CD4-positive, alpha-beta T cell treated with Interleukin-4 for 1 hour (primary cell): ENCODE measurements at places on chromosomes 11 and 22.

GRCh38 chr11:102564110-102564509 lies 33.6 kb upstream of the MMP7 start:
- DNase-seq: no peak

- no peak for DNase-seq
Measured at GRCh38 chr11:85096939-85097338, 530.2 kb downstream of the DLG2 start.

- no peak for DNase-seq
Measured at GRCh38 chr22:46128606-46129005, 21.7 kb upstream of the PPARA start.

DNA sequence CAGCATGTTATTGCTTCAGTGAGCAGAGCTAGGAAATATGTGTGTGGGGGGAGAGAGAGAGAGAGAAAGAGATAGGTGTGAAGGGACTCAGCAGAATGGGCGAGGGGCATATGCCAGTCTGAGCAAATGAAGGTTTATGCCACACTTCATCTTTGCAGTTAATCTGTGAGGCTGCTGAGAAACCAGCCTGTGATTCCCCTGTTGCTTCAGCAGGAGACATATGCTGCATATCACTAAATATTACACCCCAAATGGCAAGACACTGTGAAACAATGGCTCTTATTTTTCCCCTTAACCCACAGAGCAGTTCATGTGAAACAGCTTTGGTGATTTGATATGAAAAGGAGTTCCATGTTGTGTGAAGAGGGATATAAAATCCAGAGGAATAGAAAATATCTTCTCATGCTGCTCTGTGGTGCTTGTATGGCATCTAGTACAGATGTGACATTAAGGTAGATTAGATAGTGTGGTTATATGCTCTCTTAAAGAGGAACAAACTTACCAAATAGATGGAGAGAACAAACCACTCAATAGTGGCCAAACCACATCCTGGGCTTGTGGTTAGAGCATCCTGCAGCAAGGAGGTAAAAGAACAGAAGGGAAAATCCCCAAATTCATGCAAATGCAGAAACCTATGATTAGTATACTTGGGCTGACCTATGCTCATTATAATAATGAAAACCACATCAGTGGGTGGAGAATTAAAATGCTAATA lies 864.2 kb downstream of the FAM181B start:
- peak; percentile 89 for DNase-seq

GRCh38 chr22:50686794-50687193 lies 14.2 kb downstream of the SHANK3 start:
- no peak for DNase-seq

DNA sequence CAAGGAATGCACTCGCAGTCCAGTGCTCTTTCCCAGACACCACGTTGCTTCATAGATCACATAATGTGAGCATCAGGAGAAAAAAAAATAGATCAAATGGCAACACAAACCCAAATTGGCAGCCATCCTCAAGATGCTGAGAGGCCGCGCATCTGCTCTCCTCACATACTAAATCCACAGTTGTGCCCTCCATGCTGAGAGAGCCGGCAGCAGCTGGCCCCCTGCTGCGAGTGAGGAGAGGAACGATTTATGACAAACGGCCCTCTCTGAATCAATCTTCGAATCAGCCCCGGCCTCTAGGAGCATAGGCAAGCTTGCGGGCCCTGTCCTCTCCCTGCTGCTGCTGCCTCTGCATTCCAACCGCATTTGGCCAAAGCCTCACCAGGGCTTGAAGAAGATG lies 159.9 kb upstream of the TENM4 start:
- no peak for DNase-seq
